ENCODE measurements at places on chromosomes 4 and X.

- no peaks in the 10 kb centered on the region for H3K27me3 ChIP-seq
- no peaks in the 10 kb centered on the region for H3K4me1 ChIP-seq
- no peaks in the 10 kb centered on the region for H3K36me3 ChIP-seq
- H3K27ac ChIP-seq = no peak overlapping the region
- no peak for DNase-seq
- H3K4me3 ChIP-seq = no peak overlapping the region
Observed at GRCh38 chrX:111445485-111445884, 33.5 kb upstream of the DCX start.

- no peak for DNase-seq
- H3K27me3 ChIP-seq = no peaks in the 10 kb centered on the region
- H3K4me3 ChIP-seq = no peak overlapping the region
- no peaks in the 10 kb centered on the region for H3K36me3 ChIP-seq
Observed at GRCh38 chr4:38572793-38573192, 91.2 kb upstream of the KLF3 start.

- DNase-seq = peak; percentile 72
- no peaks in the 10 kb centered on the region for H3K4me1 ChIP-seq
- H3K36me3 ChIP-seq = no peaks in the 10 kb centered on the region
- no peak overlapping the region for H3K4me3 ChIP-seq
Observed at GRCh38 chr4:155442267-155443105, 65.7 kb upstream of the MAP9 start.

- H3K4me3 ChIP-seq = no peak overlapping the region
- no peaks in the 10 kb centered on the region for H3K27me3 ChIP-seq
- H3K36me3 ChIP-seq = no peaks in the 10 kb centered on the region
- no peaks in the 10 kb centered on the region for H3K4me1 ChIP-seq
- H3K27ac ChIP-seq = no peak overlapping the region
Observed at GRCh38 chrX:34365471-34365870, 233.4 kb upstream of the FAM47A start.

- H3K4me1 ChIP-seq = no peaks in the 10 kb centered on the region
- H3K27ac ChIP-seq = no peak overlapping the region
- no peak overlapping the region for H3K4me3 ChIP-seq
Observed at GRCh38 chr4:114237997-114238396, 258.6 kb upstream of the ARSJ start.

DNA sequence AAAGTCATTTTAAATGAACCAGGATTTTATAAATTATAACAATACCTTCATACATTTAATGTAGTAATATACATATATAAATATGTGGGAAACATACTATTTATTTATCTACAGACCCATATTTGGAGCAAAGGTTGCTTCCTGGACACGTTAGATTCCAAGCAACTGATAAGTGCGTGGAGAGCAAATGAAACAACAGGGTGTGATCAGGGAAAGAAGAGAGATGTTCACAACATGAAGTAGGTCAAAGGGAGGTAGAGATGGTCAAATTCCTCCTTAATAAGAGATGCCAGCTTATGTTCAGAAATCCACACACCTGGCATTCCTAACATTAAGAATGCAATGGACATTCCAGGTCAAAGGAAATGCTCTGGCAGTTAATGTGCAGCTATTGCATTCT is 53.1 kb upstream of the HPGD start:
- no peak for DNase-seq
- no peak overlapping the region for H3K4me3 ChIP-seq
- H3K27ac ChIP-seq = no peak overlapping the region
- no peaks in the 10 kb centered on the region for H3K36me3 ChIP-seq

DNA sequence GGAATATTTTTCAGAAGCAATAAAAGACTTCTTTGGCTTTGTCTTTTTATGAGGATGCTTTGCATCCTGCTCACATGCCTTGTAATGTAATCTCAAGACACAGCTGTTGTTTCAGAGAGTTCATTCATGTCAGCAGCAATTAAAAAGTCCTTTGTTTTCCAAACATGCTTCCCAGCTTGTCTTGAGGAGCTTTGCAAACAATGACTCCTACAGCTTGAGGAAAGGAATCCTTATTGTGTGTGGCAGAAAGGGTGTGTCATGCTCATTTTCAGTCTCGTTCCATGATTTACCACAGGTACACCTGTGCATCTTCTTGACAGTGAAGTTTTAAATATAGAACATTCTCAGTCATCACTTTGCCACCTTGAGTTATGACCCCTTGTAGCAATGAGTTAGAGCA is 139.2 kb upstream of the AADAT start:
- no peak overlapping the region for H3K27ac ChIP-seq
- no peaks in the 10 kb centered on the region for H3K4me1 ChIP-seq
- no peaks in the 10 kb centered on the region for H3K36me3 ChIP-seq

- DNase-seq = no peak
- H3K27me3 ChIP-seq = no peaks in the 10 kb centered on the region
- no peaks in the 10 kb centered on the region for H3K36me3 ChIP-seq
- no peak overlapping the region for H3K27ac ChIP-seq
- no peak overlapping the region for H3K4me3 ChIP-seq
Observed at GRCh38 chrX:3351276-3351675, 4.8 kb upstream of the MXRA5 start.

All from activated CD8-positive, alpha-beta T cell treated with anti-CD3 and anti-CD28 coated beads for 36 hours (primary cell).